ENCODE measurements at places on chromosomes 3 and 15.

GRCh38 chr3:7632305-7632704 lies 771.4 kb downstream of the GRM7 start:
- no peak for DNase-seq

DNA sequence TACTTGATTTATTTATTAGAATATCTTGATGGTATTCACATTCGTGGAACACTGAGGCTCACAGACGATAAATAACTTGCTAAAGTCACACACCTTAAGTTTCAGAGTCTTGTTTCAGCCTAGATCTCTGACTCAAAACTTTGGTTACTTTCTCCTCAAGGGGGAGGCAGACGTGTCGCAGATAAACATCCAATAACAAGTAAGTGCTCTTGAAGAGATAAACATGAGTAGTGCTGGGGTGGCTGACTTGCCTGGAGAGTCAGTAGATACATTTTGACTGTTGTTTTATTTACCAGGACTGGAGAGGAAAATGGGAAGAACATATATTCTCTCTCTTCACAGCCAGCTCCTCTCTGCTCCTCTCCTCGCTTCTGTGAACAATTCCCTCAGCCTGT lies 31.3 kb downstream of the FBXO45 start:
- no peak for DNase-seq

- no peak for DNase-seq
These were observed 77.1 kb upstream of the UBE2E1 start for GRCh38 chr3:23728601-23729117.

- no peak for DNase-seq
These were observed 7.0 kb upstream of the CPB1 start for GRCh38 chr3:148820361-148821245.

DNA sequence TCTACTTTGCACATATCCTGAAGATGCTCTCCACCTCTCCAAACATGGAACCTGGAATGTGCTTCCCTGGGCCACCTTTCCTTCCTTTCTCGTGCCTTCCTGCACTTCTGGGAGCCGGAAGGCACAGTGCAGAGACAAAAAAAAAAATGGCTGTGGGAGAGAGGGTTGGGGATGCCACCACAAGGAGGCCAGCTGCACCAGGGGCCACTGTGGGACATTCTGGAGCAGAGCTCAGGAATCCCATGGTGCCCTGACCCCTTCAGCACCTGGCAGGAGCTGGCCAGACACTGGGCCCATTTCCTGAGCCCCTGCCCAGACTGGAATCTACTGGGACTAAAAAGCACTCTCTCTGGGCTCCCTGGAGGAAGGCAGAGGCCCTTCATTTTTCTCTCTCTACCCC lies 7.9 kb upstream of the BCL2L10 start:
- no peak for DNase-seq

GRCh38 chr15:88649753-88650551 lies 11.1 kb downstream of the ISG20 start:
- peak; percentile 7 for DNase-seq

DNA sequence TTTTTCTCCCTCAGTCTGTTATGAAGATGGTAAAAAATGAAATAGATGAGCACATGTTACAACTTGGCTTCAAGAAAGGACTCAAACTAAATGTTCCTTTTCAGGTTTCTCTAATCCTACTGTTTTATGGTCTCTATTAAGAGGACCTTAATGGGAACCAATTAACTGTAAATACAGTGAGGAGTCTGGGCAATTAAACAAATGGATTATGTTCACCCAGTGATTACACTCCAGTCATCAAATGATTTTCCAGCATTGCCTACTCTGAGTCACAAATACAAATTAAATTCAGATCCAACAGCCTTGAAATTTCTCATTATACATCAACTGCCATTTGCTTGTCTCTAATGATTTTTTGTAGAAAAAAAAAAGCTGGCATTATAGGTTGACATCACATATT lies 129.2 kb downstream of the NEK10 start:
- DNase-seq = no peak

- DNase-seq = no peak
These were observed 592.0 kb downstream of the ZNF385D start for GRCh38 chr3:21158861-21159542.

DNA sequence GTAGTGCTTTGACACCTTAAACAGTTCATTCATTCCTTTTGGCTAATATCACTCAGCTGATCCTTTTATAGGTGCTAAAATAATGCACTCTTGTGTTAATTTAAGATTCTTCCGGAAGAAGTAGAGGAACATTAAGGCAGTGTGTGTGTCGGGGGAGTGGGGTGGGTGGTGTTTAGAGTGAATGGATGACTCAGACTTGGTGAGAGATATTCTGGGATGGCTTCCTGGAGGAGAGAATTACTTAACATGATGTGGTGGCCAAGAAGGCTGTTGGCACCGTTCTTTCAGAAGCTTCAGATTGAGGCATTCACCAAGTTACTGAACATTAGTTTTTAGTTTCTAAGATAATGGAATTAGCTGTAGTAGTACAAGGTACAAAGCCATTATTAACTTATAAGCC lies 125.6 kb upstream of the ROPN1 start:
- DNase-seq = no peak

- peak; percentile 10 for DNase-seq
These were observed 26.9 kb upstream of the ZBBX start for GRCh38 chr3:167406876-167407492.

DNA sequence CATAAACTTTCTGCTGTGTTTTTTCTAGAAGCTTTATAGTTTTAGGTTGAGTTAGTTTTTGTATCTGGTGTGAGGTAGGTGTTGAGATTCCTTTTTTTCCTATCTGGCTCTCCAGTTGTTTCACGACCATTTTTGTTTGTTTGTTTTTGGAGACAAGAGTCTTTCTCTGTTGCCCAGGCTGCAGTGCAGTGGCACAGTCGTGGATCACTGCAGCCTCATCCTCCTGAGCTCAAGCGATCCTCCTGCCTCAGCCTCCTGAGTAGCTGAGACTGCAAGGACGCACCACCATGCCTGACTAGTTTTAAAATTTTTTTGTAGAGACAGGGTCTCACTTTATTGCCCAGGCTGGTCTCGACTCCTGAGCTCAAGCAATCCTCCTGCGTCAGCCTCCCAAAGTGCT lies 20.6 kb downstream of the RNF111 start:
- no peak for DNase-seq

DNA sequence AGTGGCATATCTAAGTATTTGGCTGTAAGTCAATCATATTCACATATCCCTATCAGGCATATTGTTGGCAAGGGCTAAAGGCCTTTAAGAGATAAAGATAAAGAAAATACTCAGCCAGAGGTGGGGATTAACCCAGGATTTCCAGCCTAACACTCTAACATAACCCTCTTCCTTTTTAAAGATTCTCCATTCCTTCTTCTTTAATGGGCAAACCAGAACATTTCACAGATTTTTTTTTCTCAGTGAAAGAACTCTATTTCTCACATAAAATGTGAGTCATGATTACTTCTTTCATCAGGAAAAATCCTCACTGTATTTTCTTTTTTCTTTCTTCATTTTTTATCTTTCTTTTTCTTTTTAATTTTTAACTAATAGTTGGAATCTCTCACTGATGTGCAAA lies 200.4 kb downstream of the NR1D2 start:
- no peak for DNase-seq

DNA sequence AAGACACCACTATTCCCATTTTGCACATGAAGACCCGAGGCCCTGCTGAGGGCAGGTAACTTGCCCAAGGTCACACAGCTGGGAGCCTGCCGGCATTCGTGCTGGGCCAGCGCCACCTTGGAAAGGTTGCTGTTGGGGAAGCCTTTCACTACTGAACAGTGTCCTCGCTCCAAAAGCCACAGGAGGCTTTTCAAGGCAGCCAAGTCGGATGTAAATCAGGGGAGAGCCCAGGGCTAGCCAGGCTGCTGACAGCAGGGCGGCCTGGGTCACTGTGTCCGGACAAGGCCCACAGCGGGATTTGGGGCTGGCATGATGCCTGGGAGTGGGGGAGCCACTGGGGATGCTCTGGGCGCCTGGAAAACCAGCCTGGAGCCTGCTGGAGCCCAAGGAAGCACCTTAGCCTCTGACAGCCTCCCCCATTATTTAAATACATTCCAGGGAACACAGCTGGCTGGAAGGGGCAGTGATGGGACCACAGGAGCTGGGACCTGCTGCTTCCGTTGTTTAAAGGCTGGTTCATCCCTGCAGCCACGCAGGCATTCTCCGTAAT lies 10.5 kb downstream of the SLC6A6 start:
- DNase-seq = no peak

- no peak for DNase-seq
These were observed 198.2 kb upstream of the LMCD1 start for GRCh38 chr3:8303466-8303865.

DNA sequence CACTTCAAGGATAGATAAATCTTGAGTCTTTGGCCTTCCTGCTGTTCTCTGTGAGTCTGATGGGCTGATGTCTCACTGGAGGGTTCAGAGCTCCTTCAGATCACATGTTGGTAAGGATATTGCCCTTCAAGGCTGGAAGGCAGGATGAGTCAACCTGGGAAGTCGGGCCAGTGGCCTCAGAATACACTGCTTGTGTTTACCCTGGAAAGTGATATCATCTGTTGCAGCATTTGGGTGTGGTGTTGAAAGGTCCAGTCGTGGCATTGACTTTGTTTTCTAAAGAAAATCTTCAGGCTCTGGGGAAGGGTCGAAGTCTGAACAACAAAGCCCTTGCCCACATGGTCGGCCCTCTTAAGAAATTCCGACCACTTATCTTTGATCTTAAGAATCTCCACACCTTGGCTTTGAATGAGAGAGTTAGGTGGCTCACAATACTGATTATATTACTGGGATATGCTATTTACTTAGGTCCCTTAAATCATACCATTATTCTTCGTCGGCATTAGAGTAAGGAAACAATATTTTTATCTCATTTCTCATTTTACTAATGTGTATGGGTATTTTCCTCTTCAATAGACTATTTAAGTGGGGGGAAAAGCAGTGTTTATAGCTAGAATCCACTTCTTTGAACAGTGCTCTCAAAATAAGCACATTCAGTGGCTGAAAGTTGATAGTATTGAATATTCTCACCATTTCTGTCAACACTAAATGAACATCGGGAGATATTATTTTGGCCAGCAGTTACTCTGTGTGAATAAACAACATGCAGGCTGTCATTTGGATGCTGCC lies 303.9 kb upstream of the RASGRP1 start:
- DNase-seq = no peak

GRCh38 chr15:63544258-63545026 lies 40.0 kb downstream of the USP3 start:
- DNase-seq = no peak

- DNase-seq = no peak
These were observed 57.1 kb downstream of the FEM1B start for GRCh38 chr15:68334661-68335124.

- DNase-seq = no peak
These were observed 83.3 kb downstream of the GLDN start for GRCh38 chr15:51424780-51425179.

GRCh38 chr3:27591312-27592210 lies 107.4 kb upstream of the SLC4A7 start:
- peak; percentile 37 for DNase-seq
